ENCODE measurements at places on chromosomes 2 and 18.

DNA sequence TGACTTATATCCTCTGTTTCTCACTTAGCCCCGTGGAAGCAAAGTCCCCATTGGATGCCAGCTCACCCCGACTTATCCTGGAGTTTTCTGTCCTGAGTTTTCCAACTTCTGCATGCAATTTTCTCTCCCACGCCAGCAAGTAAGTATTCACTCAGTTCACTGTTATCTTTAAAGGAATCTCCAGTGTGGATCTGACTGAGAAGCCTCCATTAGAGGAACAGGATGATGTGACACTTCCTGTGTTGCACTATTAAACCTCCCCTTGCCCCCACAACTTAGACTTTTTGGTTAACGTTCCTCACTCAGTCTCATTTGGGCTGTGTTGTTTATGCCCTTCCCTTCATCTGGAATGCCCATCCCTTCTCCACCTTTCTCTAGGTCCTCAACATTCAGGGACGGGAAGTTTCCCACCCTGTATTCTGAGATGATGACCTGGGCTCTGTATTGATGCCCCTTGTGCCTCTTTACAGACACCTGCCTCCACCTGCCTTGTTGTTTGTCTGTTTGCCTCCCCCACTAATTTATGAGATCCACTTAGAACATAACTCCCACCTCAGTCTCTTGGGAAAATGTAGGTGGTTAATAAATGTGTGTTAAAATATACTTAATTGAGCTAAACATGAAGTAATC is 536.1 kb upstream of the RAB6C start:
- DNase-seq = peak; percentile 7

- peak; percentile 67 for DNase-seq
Measured at GRCh38 chr2:65545837-65546805, 113.7 kb upstream of the SPRED2 start.

GRCh38 chr18:56844556-56844955 is 193.4 kb downstream of the WDR7 start:
- no peak for DNase-seq

- DNase-seq = peak; percentile 96
Measured at GRCh38 chr2:236871500-236872001, 214.1 kb upstream of the COPS8 start.

GRCh38 chr2:26244309-26245230 is at the start of the genes HADHA and HADHB:
Gene HADHA (minus strand): TSS chr2:26244632. CDS start chr2:26244596, 36 bp downstream.
Gene HADHB (plus strand): TSS chr2:26244939. CDS start chr2:26254255, 9,316 bp downstream.
- peak; percentile 89 for DNase-seq

GRCh38 chr18:48858676-48859075 is 92.1 kb downstream of the SMAD7 start:
- no peak for DNase-seq

GRCh38 chr2:72895759-72896281 is 8.6 kb downstream of the SPR start:
- peak; percentile 43 for DNase-seq

- no peak for DNase-seq
Measured at GRCh38 chr2:149745396-149746230, 158.0 kb upstream of the MMADHC start.

- peak; percentile 15 for DNase-seq
Measured at GRCh38 chr2:219001577-219002394, 8.6 kb upstream of the CRYBA2 start.

- no peak for DNase-seq
Measured at GRCh38 chr2:159605441-159606178, 10.7 kb downstream of the BAZ2B start.

GRCh38 chr2:38123911-38124310 is 48.0 kb upstream of the CYP1B1 start:
- no peak for DNase-seq

DNA sequence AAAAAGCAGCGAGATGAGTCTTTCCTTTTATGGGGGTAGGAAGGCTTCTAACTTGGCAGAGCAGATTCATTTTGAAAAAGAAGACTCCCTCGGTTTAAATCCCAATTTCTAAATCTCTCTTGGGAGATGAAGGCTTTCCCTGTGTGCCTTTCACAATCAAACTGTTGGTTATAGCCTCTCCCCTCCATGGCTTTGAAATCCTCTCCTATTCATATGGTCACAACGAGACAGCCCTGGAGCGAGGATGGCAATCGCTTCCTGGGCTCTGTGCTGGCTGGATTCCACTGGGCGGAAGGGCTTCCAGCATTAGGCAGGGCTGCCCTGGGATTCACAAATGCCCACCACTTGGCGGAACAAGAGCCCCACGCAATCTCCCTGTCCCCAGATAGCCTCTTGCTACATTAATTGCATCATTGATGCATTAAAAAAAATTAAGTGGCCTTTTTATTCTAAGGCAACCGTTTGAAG is 1.6 kb downstream of the CAVIN2 start:
- DNase-seq = no peak

All from M059J (cell line).